ENCODE measurements at places on chromosomes 6 and 20. TPM values are rescaled to one million over a fixed set of nuclear protein-coding genes. Genes with fewer than 3 reads are reported as not detected.

COL12A1 gene
- 1,023 TPM for total RNA-seq

TCP11 gene
- total RNA-seq: 0.51 TPM

- no peaks in the 10 kb centered on the region for H3K36me3 ChIP-seq
- H3K4me1 ChIP-seq: peaks cover 2% of the 10 kb centered on the region
- peaks cover 19% of the 10 kb centered on the region for H3K27me3 ChIP-seq
- no peak for DNase-seq
- H3K4me3 ChIP-seq: no peak overlapping the region
Measured at GRCh38 chr20:45289942-45290676, 16.5 kb upstream of the RBPJL start.

GRCh38 chr6:160301339-160301738, 42.7 kb upstream of the SLC22A2 start:
- H3K36me3 ChIP-seq: no peaks in the 10 kb centered on the region
- no peak overlapping the region for H3K4me3 ChIP-seq
- no peak overlapping the region for H3K27ac ChIP-seq
- DNase-seq: no peak

GRCh38 chr6:29490552-29490951, 2.8 kb upstream of the MAS1L start:
- H3K36me3 ChIP-seq: no peaks in the 10 kb centered on the region
- no peaks in the 10 kb centered on the region for H3K4me1 ChIP-seq
- H3K27ac ChIP-seq: no peak overlapping the region
- no peak overlapping the region for H3K4me3 ChIP-seq
- no peaks in the 10 kb centered on the region for H3K27me3 ChIP-seq

Measured in fibroblast of lung (primary cell).